ENCODE measurements at places on chromosomes 2 and 18.

DNA sequence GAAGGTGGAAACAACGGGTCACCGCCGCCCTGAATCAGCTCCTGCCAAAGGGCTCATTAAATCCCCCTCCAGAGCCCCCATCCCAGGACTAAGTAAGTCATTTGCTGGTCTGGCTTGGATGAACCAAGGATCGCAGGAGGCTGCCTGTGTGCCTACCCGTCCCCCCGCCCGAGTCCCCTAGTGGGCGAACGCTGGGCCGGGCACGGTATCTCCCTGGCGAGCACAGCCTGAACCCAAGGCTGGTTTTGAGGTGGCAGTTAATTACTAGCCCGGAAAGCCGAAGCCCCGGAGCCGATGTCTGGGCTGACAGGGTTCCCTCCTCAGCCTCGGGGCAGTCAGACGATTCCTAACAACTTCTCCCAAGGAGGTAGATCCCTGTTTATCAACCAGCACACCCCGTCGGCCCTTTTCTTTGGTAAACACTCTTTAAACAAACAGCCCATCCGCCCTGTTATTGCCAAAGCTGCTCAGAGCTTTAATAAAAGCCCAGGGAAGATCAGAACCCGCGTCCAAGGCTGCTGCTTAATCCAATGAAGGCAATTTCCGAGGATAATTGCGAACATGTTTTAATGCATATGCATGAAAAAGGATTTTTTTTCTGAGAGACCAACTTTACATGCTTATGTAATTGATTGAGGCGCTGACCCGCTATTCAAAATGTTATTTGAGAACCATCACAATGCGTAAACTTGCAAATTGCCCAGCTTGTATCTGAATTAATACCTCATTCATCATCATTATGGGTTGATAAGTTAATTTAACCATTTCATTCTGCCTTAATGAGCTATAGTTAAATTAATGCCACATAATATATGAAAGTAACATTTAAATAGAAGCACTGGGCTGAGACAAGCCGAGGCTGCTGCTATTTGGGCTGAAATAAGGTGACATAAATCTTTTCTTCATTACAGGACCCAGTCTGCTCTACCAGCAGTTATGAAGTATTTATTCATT lies 10.5 kb downstream of the EVX2 start:
- no peak for DNase-seq

GRCh38 chr18:32454593-32454992 lies 16.1 kb downstream of the GAREM1 start:
- DNase-seq = no peak

GRCh38 chr2:79619442-79619841 lies 106.6 kb downstream of the CTNNA2 start:
- no peak for DNase-seq

GRCh38 chr2:144143294-144144151 lies 376.4 kb downstream of the ZEB2 start:
- DNase-seq = no peak

GRCh38 chr18:22900558-22901238 lies 32.4 kb upstream of the RBBP8 start:
- DNase-seq = no peak

DNA sequence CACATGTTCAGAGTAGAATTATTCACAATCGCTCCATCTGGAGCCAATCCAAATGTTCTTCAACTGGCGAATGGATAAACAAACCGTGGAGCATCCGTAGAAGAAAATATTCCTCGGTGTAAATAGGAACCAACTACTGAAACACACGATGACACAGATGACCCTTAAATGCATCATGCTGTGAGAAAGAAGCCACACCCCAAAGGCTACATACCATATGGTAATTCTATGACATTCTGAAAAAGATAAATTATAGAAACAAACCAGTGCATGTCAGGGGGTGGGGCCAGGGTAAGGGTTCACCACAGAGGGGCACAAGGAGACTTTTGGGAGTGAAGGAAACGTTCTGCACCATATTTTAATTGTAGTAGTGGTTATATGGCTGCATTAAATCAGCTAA lies 312.2 kb upstream of the SMIM21 start:
- DNase-seq = no peak

DNA sequence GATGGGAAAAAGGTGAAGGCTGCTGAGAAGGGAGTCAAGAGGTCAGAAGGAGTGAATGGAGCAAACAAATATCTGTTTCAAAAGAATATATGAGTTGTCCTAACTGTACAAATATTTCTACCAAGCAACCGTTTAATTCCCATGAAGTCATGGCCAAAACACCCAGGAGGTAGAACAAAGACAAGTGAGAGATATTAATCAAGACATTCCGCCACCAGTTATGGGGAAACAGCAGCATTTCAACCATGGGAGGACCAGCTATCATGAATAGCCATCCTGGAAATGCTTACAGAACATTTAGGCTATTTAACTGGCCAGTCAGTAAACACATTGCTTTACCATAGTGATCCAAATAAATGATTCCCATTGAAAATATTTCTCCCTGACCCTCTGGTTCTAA lies 396.3 kb downstream of the IRS1 start:
- no peak for DNase-seq

- DNase-seq = no peak
Observed at GRCh38 chr2:26651470-26651771, 10.3 kb upstream of the CIB4 start.

DNA sequence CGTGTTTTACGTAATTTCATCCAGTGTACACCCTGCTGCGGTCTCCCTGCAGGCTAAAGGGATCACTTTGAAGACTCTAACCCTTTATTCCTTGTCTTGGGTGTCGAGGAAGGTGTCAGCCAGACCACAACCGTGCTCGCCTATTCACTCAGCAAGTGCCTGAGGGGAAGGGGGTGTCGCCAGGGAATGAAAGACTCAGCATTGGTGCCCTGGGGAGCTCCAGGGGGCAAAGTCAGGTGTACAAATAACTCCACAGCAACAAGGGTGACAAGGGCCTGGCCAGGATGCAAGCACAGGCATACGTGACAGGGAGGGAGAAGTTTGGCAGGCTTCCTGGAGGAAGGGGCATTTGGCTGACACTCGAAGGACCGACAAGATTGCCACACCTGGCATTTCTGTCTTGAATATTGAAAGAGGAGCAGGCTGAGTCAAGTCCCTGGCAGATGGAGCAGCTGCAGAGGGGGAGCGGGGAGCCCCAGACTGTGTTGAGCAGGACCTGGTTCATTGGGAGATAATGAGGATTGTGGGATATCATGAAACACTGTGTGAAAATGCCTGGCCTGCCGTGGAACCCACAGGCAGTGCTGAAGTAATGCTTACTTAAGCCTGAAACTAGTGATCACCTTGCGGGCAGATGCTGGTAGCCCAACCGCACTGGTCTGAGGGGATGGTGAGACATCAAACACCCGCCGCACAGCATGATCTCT lies 93.9 kb downstream of the RHOB start:
- no peak for DNase-seq

DNA sequence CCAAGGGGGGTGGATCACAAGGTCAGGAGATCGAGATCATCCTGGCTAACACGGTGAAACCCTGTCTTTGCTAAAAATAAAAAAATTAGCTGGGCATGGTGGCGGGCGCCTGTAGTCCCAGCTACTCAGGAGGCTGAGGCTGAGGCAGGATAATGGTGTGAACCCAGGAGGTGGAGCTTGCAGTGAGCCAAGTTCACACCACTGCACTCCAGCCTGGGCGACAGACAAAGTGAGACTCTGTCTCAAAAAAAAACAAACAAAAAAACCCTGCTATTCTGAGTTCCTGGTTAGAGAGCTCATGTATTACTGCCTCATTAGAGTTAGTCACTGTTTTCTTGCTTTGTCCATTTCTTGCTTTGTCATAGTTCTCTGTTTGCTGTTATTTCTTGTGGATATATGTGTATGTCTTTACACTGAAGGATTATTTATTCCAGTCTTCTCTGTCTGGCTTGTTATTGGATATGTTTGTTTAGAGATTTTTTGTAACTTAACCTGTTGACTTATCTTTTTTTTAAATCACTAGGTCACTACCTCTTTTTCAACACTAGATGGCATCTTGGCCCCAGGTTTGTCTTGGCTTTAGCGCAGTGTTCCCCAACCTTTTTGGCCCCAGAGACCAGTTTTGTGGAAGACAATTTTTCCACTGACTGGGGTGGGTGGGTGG lies 17.0 kb downstream of the TTLL4 start:
- DNase-seq = no peak

DNA sequence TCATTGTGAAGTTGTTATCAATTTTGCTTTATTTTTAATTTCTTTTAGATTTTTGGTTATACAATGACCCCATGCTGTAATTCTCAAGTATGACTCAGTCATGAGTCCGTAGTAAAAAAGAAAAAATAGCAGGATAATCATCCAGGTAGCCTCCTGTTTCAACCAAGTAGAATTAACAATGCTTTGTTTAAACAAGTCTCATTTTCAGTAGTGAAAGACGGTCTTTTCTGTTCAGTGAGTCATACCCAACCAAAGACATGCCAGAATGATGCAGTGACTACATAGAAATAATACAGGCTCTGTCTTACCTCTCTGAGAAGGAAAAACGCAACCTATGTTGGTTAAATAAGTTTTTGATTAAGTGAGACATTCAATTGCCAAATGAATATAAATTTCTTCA lies 67.8 kb upstream of the DSC1 start:
- DNase-seq = no peak

DNA sequence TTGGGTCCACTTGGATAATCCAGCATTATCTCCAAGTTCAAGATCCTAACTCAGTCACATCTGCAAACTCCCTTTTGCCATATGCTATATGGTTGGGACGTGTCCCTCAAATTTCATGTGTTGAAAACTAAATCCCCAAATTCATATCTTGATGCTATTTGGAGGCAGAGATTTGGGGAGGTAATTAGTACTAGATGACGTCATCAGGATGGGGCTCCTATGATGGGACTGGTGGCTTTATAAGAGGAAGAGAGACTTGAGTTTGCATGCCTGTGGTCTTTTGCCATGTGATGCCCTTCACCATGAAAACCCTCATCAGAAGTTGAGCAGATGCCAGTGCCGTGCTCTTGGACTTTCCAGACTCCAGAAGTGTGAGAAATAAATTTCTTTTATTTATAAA lies 16.8 kb upstream of the SMAD4 start:
- DNase-seq = no peak

Data from stimulated activated CD4-positive, alpha-beta T cell treated with anti-CD3 and anti-CD28 coated beads, TNF-alpha, amount 100 ng/mL, for 1 hour (primary cell).